Activated CD4-positive, alpha-beta T cell treated with anti-CD3 and anti-CD28 coated beads, Interleukin-2, amount 10 ng/mL, durations not matched to agents 24 days and 14 days (primary cell): ENCODE measurements at places on chromosomes 16 and 17. TPM values are rescaled to one million over a fixed set of nuclear protein-coding genes. Genes with fewer than 3 reads are reported as not detected.
A peak's percentile ranks its signal among the peaks of the same experiment; 100 is the strongest.

- peak; percentile 74 for DNase-seq
- peak overlapping the region; percentile 11 for H3K4me3 ChIP-seq
- H3K4me1 ChIP-seq, result peaks cover 9% of the 10 kb centered on the region
- no peaks in the 10 kb centered on the region for H3K36me3 ChIP-seq
These were observed 20.5 kb upstream of the SPACA3 start for GRCh38 chr17:32971171-32971570.

- H3K27me3 ChIP-seq, result peaks cover 17% of the 10 kb centered on the region
- H3K4me3 ChIP-seq, result no peak overlapping the region
- H3K27ac ChIP-seq, result no peak overlapping the region
- DNase-seq, result no peak
- H3K36me3 ChIP-seq, result no peaks in the 10 kb centered on the region
These were observed 171.6 kb upstream of the TNRC6C start for GRCh38 chr17:77786740-77787505.

GRCh38 chr16:81451753-81452680 is 7.4 kb downstream of the CMIP start:
- peaks cover 16% of the 10 kb centered on the region for H3K36me3 ChIP-seq
- peak overlapping the region; percentile 81 for H3K4me3 ChIP-seq
- peaks cover 60% of the 10 kb centered on the region for H3K4me1 ChIP-seq
- H3K27me3 ChIP-seq, result no peaks in the 10 kb centered on the region
- DNase-seq, result peak; percentile 82
- peak overlapping the region; percentile 93 for H3K27ac ChIP-seq

- H3K4me1 ChIP-seq, result peaks cover 9% of the 10 kb centered on the region
- H3K27me3 ChIP-seq, result no peaks in the 10 kb centered on the region
- DNase-seq, result no peak
- H3K36me3 ChIP-seq, result no peaks in the 10 kb centered on the region
These were observed 3.6 kb upstream of the LITAFD start for GRCh38 chr16:8878523-8878911.

DNA sequence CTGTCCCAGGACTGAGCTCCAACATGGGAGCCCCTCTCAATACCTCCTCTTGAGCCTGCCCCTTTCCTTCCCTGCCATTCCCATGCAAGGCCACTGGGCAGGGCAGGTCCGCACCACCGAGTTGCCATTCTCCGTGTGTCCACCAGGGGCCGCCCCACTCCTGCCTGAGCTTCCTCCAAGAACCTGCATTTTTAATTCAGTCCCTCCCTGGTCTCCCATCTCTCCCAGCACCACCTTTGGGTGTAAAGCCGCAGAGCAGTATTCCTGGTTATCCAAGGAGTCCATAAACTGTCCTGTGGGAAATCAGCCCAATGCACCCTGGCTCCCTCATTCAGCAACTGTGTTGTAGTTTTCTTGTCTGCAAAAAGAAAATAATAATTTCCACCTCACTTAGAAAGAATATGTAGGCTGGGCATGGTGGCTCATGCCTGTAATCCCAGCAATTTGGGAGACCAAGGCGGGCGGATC is 15.9 kb upstream of the ANKRD40CL start:
- H3K4me3 ChIP-seq, result no peak overlapping the region
- peak overlapping the region; percentile 32 for H3K27ac ChIP-seq
- H3K27me3 ChIP-seq, result peaks cover 23% of the 10 kb centered on the region
- no peaks in the 10 kb centered on the region for H3K36me3 ChIP-seq
- H3K4me1 ChIP-seq, result peaks cover 12% of the 10 kb centered on the region

DNA sequence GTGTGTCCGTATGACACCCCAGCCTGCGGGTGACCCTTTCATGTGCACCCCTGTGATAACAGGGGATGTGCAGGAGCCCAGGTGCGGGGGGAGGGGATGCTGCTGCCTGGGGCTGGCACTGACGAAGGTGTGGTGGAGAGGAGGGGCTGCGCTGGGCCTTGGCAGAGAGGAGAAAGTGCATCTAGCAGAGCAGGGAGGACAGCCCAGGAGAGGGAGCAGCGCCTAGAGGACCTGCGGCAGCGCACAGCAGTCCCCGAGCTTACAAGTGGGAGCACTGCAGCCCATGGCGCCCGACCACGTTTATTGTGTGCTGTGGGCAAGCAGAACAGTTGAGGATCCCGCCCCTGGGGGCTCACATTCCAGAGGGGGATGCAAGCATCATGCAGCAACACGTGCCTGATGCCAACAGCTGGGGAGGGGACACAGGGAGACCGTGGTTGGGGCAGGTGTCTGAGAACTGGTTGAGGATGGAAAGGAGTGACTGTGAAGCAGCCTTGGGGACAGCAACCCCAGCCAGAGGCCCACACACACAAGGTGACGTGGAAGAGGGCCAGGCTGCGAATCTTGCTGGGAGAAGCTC is 10.9 kb upstream of the SLC7A5 start:
- no peaks in the 10 kb centered on the region for H3K27me3 ChIP-seq
- H3K4me3 ChIP-seq, result no peak overlapping the region
- peak overlapping the region; percentile 4 for H3K27ac ChIP-seq
- peaks cover 34% of the 10 kb centered on the region for H3K4me1 ChIP-seq
- H3K36me3 ChIP-seq, result peaks cover under 1% of the 10 kb centered on the region
- peak; percentile 55 for DNase-seq

- peaks cover 4% of the 10 kb centered on the region for H3K27me3 ChIP-seq
- H3K27ac ChIP-seq, result no peak overlapping the region
- H3K4me1 ChIP-seq, result peaks cover 45% of the 10 kb centered on the region
- no peaks in the 10 kb centered on the region for H3K36me3 ChIP-seq
These were observed 12.2 kb upstream of the MMD start for GRCh38 chr17:55433629-55434422.

GRCh38 chr16:84836234-84836647 is 16.5 kb downstream of the CRISPLD2 start:
- no peak overlapping the region for H3K4me3 ChIP-seq
- no peaks in the 10 kb centered on the region for H3K4me1 ChIP-seq
- peaks cover 8% of the 10 kb centered on the region for H3K27me3 ChIP-seq
- no peaks in the 10 kb centered on the region for H3K36me3 ChIP-seq
- no peak for DNase-seq
- H3K27ac ChIP-seq, result no peak overlapping the region

DNA sequence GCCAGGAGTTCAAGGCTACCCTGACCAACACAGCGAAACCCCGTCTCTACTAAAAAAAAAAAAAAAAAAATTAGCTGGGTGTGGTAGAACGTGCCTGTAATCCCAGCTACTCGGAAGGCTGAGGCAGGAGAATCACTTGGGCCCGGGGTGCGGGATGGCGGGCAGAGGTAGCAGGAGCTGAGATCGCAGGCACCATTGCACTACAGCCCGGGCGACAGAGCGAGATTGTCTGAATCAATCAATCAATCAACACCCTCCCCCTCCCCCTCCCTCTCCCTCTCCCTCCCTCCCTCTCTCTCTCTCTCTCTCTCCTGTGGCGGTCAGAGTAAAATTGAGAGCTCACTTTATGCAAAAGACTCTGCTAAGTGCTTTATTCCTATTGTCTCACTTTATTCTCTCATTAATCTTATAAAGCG is 1.2 kb downstream of the HSDL1 start:
- H3K36me3 ChIP-seq, result peaks cover 4% of the 10 kb centered on the region
- peak overlapping the region; percentile 86 for H3K27ac ChIP-seq
- peaks cover 20% of the 10 kb centered on the region for H3K4me1 ChIP-seq
- peak overlapping the region; percentile 94 for H3K4me3 ChIP-seq
- H3K27me3 ChIP-seq, result peaks cover 16% of the 10 kb centered on the region

DNA sequence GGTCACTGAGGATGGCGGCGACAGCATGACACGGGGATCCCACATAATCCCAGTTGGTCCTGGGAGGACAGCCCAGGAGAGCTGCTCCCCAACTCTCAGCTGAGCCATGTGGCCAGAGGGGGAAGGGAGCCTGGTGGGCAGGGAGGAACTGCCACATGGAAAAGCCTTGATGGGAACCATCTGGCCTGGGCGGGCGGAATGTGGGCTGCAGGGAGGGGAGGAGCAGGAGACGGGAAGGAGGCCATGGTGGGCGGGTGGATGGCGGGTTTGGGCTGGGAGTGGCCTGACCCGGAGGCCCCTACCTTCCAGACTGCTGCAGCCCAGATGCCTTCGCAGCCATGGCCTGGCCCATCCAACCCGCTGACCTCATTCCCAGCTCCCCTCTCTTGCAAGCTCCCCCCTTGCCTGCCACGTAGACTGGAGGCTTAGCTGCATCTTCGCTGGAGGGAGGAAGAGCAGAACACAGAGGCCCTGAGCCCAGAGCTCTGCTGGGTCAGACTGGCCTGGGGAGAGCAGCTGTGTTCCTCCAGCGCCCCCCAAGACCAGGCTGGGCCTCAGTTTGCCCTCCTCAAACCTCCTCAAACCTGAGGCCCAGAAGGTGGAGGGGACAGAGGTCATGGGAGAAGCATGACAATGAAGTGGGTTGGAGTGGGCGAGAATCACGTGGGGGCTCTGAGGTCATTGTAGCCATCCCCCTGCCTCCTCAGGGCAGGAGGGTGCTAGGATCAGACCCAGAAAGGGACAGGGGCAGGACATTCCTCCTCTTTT is 8.2 kb upstream of the COL1A1 start:
- no peak overlapping the region for H3K27ac ChIP-seq
- H3K4me3 ChIP-seq, result no peak overlapping the region
- no peak for DNase-seq
- H3K36me3 ChIP-seq, result no peaks in the 10 kb centered on the region
- peaks cover 57% of the 10 kb centered on the region for H3K27me3 ChIP-seq
- peaks cover 10% of the 10 kb centered on the region for H3K4me1 ChIP-seq

GRCh38 chr17:30796016-30796415 is 28.5 kb downstream of the CRLF3 start:
- peaks cover 54% of the 10 kb centered on the region for H3K36me3 ChIP-seq
- DNase-seq, result no peak
- no peaks in the 10 kb centered on the region for H3K27me3 ChIP-seq
- peaks cover 15% of the 10 kb centered on the region for H3K4me1 ChIP-seq

- no peak overlapping the region for H3K4me3 ChIP-seq
- peaks cover 20% of the 10 kb centered on the region for H3K27me3 ChIP-seq
- DNase-seq, result no peak
- H3K4me1 ChIP-seq, result no peaks in the 10 kb centered on the region
- H3K27ac ChIP-seq, result no peak overlapping the region
These were observed 18.3 kb upstream of the TMEM92 start for GRCh38 chr17:50255766-50256635.

DNA sequence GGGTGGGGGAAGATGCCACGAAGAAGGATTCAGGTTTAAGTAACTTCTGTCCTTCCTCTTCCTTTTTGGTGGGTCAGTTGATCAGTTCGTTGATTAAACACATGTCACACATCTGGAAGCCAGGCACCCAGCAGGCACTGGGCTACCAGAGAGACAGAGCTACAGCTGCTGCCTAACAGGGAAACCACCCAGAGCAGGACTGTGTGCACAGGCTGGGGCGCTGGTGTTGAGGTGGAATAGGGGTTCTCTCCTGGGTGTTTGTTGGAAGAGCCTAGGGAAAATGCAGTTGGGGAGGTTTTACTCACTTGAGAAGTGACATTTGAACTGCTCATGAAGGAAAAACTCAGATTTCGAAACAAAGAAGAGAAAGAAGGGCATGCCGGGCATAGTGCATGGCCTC is 152.4 kb downstream of the IRX5 start:
- no peaks in the 10 kb centered on the region for H3K36me3 ChIP-seq
- H3K4me1 ChIP-seq, result no peaks in the 10 kb centered on the region
- no peaks in the 10 kb centered on the region for H3K27me3 ChIP-seq
- DNase-seq, result no peak

DNA sequence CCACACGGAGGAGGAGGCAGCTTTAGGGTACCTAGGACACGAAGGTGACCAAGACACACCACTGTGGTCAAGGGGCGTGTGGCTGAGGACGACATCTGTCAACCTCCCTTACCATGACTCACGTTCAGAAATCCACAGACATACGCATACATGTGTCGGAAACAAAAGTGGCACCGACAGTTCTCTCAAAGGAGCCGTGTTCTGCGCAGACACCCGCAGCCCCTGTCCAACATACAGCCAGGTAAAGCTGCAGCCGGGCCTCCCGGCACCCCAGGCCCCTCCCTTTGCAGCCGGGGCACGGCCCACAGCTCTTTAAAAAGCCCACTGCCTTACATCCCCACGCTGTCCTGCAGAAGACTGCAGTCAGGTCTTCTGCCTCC is 40.5 kb upstream of the KLHDC4 start:
- H3K36me3 ChIP-seq, result no peaks in the 10 kb centered on the region
- H3K4me3 ChIP-seq, result peak overlapping the region; percentile 85
- peaks cover 30% of the 10 kb centered on the region for H3K4me1 ChIP-seq
- peaks cover 2% of the 10 kb centered on the region for H3K27me3 ChIP-seq

- DNase-seq, result peak; percentile 86
- no peaks in the 10 kb centered on the region for H3K27me3 ChIP-seq
- peak overlapping the region; percentile 56 for H3K4me3 ChIP-seq
- H3K4me1 ChIP-seq, result peaks cover 25% of the 10 kb centered on the region
These were observed 4.8 kb downstream of the P2RX1 start for GRCh38 chr17:3911271-3912053.

DNA sequence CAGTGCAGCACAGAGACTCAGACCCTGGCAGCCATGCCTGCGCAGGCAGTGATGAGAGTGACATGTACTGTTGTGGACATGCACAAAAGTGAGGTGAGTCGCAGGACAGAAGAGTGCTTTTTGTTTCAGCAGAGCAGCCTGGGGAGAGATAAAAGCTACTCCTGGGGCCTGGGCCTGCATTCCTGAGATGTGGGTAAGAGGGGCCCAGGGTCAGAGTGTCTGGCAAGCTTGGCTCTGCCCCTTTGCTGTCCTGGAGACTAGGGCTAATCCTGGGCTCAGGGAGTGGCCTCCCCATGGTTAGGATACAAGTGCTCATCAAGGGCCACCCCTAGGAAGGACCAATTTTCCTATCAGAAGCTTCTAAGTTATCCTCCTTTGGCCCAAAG is 4.8 kb upstream of the ERBB2 start:
- DNase-seq, result no peak
- H3K27ac ChIP-seq, result no peak overlapping the region
- H3K36me3 ChIP-seq, result no peaks in the 10 kb centered on the region
- H3K27me3 ChIP-seq, result peaks cover 18% of the 10 kb centered on the region

GRCh38 chr17:72426948-72427760 is 306.3 kb downstream of the SOX9 start:
- no peaks in the 10 kb centered on the region for H3K27me3 ChIP-seq
- H3K4me1 ChIP-seq, result no peaks in the 10 kb centered on the region

DNA sequence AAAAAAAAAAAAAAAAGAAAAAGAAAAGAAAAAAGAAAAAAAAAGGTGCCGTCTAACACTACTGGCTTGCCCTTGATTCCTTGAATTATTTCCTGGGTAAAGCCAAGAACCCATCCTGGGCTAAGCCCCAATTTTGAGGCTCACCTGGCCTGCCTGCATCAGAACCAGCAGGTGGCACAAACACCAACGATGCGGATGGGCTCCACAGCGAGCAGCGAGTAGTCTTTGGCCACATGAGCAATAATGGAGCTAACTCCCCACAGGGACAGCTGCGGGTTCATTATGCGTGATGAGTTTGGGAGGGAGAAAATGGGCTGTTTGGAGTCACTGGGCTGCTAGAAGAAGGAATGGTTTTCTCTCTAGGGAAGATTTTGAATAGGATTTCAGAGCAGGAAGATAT is 91.1 kb downstream of the ASIC2 start:
- H3K27ac ChIP-seq, result no peak overlapping the region
- no peaks in the 10 kb centered on the region for H3K27me3 ChIP-seq
- DNase-seq, result no peak
- H3K4me3 ChIP-seq, result no peak overlapping the region

Gene C1QTNF8
- not detected in 2 replicates for total RNA-seq

Gene KRT16
- not detected in 2 replicates for total RNA-seq

Gene SLC6A4
- total RNA-seq, result not detected in 2 replicates

Gene OTOP2
- not detected in 2 replicates for total RNA-seq

Gene KRT40
- total RNA-seq, result not detected in 2 replicates

Gene ESRP2
- 0.07 and 0.09 TPM in 2 replicates for total RNA-seq

Gene TPSG1
- total RNA-seq, result not detected in 2 replicates

Gene SHISA6
- not detected in 2 replicates for total RNA-seq

Gene PPP1R1B
- not detected in 2 replicates for total RNA-seq

Gene KRT17
- not detected in 2 replicates for total RNA-seq
